ENCODE measurements at places on chromosomes 13 and 19.

GRCh38 chr19:16679811-16680210, 18.9 kb downstream of the TMEM38A start:
- no peak for DNase-seq

DNA sequence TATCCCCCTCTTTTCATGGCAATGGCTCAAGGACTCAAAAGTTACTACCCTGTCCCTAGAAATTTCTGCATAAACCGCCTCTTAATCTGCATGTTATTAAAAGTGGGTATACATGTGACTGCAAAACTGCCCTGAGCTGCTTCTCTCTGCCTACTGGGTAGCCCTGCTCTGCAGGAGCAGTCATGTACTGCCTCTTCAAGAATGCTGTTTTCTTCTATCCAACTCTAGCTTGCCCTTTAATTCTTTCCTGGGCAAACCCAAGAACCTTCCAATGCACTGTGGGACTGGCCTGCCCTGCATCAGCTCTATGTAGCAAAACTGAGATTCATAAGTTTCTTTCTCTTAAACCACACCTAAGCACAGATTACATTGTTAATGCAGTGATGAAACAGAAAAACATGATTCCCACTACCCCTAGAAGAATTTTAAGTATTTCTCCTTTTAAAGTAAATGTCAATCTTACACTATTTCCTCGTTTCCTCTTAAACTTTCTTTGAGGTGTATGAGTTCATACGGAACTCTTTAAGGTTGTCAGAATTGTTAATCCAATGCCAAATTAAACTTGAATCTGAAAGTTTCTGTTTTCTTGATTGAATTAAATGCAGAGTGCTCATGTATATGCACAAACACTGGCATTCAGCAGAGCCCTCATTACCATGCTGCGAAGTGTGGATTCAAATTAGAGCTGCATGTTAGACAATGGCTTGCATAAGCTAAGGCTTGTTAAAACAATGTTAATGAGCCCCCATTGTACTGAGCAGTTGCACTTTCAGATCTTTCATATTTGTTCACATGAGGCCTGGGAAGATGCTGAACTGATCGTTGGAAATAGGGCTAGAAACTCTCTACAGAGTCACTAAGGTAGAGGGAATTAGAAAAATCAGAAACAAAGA, 669.9 kb upstream of the PCDH20 start:
- DNase-seq: no peak

- no peak for DNase-seq
Measured at GRCh38 chr13:77513719-77514335, 21.7 kb upstream of the SCEL start.

GRCh38 chr13:57925751-57926150, 294.2 kb downstream of the PCDH17 start:
- no peak for DNase-seq

- DNase-seq: no peak
Measured at GRCh38 chr13:46896341-46897137, at the start of gene HTR2A. Gene HTR2A (minus strand): TSS chr13:46897053. CDS start chr13:46895906, 1,147 bp downstream.

DNA sequence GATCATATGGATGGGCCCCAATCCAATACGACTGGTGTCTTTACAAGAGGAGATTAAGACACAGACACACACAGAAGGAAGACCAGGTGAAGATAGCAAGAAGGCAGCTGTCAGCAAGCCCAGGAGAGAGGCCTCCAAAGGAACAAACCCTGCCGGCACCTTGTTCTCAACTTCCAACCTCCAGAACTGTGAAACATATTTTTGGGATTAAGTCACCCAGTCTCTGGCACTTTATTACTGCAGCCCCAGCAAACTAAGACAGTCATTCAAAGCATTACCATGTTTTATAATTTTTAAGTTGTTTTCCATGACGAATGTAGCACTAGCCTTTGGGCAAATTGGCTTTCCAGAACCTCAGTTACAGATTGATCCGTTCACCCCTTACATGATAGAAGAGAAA, 11.3 kb downstream of the STARD13 start:
- DNase-seq: no peak

DNA sequence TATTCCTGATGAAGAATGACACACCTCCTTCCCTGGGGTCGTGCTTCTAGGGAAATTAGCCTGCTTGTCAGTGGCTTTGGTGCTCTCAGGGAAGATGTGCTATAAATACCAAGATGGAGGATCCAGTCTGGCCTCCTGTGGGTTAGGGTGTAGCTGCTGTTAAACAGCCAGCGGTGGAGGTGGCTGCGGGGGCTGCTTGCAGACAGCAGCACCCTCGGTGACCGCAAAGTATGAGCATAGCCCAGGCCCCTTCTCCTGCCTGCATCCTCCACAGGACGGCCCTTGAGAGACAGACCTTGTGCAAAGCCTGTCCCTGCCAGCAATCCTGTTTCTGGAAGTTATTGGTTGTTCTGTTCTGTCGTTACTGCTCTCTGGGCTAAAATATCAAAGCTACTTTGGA, 11.4 kb downstream of the VSTM2B start:
- DNase-seq: no peak

DNA sequence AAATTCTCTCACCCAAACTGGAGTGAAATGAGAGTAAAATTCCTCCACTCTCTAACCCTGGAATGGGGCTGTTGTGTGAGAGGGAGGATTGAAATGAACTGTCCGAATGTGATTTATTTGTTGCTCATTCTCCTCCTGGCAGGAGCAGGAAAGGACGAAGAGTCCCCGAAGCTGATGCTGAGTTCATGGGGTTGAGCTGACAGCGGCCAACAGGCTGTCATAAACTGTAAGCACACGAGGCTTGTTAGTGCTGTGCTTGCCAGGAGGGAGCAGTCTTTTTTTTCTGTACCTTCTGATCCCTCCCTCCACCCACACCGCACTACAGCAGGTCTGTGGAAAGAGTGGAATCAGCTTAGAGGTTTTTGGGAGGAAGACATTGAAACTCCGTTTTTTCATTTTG, 33.1 kb upstream of the ZNF331 start:
- no peak for DNase-seq

DNA sequence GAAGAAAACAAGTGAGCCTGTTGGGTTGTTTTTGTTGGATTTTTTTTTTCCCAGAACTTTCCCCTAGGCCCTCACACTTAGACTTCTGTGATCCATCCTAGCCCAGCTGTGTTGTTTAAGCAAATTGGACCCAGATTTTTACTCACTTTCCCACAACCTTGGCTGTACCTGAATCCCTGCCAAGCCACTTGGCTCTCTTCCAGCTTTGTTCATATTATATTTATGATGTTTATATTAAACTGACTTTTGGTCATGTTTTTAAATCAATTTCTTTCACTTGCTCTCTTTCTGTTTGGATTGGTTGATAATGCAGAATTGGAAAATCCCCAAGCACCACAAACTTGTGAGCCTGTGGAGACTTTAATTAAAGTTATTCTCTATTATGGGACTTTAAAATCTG, 16.6 kb downstream of the OLFM4 start:
- DNase-seq: no peak

GRCh38 chr13:44394658-44395057, 21.0 kb downstream of the SERP2 start:
- DNase-seq: no peak

- no peak for DNase-seq
Measured at GRCh38 chr13:25575562-25575961, 203.8 kb downstream of the ATP8A2 start.

DNA sequence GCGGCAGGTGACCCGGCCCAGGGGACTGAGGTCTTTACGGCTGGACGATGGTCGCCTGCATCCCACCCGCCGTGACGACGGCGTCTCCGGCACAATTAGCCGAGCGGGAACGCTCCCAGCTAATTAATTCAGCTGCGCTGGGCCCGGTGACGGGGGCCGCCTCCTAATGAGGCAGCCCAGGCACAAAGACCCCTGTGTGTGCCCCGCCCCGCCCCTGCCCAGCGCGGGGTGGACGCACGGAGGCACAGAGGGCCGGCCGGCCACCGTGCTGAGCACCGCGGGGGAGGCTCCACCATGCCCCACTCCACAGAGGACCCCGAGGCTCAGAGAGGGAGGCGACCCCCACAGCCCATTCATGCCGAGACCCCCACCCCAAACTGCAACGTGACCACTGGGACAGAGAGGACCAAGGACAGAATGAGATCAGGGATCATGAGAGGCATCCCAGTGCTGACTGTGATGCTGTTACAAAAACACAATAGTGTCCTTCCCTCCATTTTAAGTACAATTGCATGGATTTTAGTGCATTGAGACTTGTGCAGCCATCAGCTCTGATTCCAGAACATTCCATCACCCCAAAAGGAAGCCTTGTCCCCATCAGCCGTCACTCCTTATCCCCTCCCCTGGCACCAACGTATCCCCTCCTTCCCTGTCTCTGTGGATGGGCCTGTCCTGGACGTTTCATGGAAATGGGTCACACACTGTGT, 17.0 kb downstream of the EFNA2 start:
- no peak for DNase-seq

- DNase-seq: no peak
Measured at GRCh38 chr13:31786011-31786410, 46.7 kb downstream of the RXFP2 start.
